ENCODE measurements at places on chromosomes 7 and 10.
A peak's percentile ranks its signal among the peaks of the same experiment; 100 is the strongest.

- no peak for DNase-seq
Observed at GRCh38 chr7:47327346-47327697, 254.6 kb downstream of the TNS3 start.

GRCh38 chr7:150321788-150322113 lies 1.4 kb upstream of the LRRC61 start:
- DNase-seq: no peak

DNA sequence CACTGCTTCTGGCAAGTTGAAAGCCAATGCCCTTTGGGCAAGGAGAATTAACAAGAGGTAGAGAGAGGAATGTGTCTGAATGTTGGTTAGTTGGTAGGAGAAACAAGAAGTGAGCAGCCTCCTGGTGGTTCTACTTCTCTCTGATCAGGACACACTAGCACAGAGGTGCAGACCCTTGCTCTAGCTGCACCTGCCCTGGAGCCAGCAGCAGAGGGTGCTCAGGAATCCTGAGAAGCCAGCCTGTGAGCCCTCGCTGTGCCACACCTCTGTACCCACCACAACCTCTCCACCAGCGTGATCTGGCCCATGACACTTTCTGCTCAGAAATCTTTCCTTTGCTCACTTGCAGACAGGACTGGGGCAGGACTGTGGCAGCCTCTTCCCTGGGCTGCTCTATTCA lies 364.7 kb downstream of the RPS24 start:
- DNase-seq: no peak

DNA sequence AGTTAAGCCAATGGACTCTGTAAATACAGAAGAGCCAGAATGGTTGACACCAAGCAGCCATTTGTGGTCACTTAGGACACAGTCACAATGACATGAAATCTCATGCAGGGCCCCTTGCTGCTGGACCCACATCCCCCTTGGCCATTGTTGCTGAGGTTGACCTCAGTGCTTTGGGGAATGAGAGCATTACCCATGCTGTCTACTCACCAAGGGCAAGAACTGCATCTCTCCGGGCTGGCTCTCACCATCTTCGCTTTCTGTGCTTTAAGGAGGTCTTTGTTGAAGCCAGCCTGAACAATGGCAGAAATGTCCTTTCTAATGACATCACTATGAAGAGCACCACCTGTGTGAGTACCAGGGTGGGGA lies 30.1 kb upstream of the ZNF488 start:
- DNase-seq: no peak

DNA sequence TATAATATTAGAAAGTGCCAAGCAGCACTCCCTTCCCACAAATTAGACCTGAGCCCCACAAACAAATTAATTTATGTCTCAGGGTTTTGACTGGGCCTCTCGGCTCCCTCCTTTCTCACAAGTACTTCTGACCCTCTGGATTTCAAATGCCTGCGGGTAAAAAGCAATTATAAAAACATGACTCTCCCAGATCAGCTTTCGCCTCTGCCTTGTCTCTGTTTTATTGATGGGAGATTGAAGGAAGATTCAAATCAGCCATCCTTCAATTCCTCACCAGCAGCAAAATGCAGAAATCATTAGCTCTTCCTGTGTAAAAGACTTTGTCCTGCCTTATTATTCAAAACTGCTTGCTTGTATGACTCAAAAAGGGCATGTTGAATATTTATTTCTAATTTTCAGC lies 453.7 kb upstream of the MKI67 start:
- DNase-seq: no peak

DNA sequence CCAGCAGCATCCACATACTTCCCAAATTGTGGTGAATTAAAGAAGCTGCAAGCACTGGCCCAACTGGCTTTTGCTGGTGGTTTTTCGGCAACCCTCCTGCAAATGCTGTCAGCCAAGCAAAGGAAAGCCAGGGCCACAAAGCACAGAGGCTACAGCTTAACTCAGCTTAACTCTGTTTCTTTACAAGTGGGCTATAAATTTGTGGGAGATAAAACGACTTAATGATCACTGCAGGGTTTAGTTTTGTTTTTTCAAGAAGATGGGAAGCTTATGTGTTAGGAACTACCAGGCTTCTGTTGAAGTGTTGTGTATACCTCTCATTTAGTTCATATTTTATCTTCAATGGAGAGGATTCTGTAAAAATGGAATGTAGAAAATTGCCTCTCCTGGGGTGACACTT lies 110.6 kb downstream of the TACC2 start:
- DNase-seq: no peak

DNA sequence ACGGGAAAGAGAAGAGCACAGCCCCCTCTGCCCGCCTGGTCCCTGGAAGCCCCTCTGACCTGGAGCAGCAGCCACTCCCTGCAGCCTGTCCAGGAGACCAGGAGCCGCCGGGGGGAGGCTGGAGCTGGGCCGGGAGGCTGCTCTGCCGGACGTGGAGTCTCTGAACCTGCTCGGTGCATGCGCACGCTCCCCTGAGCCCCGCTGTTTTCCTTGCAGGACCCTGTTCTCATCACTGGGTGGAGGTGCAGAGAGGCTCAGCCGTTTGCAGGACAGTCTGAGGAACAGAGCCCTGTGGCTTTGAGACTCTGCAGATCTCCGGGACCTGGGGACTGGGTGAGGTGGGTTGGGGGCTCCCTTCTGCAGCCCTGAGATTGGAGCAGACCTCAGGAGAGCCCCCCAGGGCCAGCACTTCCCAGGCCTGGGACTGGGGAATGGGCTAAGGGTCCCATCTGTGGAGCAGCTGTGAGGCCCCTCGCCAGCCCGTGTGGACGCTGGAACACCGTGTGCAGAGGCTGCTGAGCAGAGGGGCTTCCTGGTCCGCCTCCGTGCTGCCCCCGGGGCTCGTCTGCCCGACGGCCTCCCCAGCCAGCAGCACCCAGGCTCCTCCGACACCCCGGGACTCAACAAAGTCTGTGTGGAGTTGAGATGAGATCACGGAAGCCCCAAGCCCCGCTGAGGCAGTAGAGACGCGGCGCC lies 48.5 kb upstream of the ADGRA1 start:
- no peak for DNase-seq

GRCh38 chr7:133491846-133492652 lies 239.2 kb downstream of the EXOC4 start:
- DNase-seq: no peak

GRCh38 chr7:128770233-128770632 lies 5.4 kb downstream of the OPN1SW start:
- no peak for DNase-seq

DNA sequence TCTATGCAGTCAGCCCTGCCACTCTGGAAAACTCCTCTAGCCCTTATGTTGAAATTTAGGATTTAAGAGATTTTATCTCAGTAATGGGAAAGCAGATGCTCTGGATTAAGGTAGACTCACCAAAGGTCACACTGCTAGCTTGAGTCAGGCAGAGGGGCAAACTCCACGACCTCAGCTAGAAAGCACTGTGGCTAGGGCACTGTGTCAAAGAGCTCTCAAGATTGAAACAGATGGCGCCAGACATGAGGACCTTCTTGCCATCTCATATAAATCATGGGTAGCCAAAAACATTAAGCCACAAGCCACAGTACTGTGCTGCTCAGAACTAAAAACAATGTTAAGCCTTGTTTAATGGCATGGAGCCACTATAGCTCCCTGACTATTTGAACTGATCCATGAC lies 188.7 kb downstream of the DNAJC1 start:
- DNase-seq: no peak

GRCh38 chr7:73647725-73648592 lies 19.7 kb upstream of the VPS37D start:
- no peak for DNase-seq

DNA sequence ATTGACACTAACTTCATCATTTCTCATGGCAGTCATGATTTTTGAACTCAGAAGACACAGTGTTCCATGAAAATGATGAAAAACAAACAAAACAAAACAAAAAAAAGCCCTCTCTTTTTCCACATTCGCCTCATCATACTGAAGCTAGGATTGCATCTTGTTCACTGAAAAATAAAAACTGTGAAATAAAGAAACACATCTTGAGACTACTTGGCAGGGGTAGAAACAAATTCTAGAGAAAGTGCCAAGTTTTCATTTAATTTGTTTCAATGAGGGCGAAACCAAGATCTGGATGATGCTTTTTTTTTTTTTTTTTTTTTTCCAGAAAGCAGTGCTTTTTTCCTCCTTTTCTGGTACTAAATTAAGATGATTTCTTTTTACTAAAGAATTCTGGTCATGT lies 350.4 kb upstream of the ETV1 start:
- DNase-seq: no peak

DNA sequence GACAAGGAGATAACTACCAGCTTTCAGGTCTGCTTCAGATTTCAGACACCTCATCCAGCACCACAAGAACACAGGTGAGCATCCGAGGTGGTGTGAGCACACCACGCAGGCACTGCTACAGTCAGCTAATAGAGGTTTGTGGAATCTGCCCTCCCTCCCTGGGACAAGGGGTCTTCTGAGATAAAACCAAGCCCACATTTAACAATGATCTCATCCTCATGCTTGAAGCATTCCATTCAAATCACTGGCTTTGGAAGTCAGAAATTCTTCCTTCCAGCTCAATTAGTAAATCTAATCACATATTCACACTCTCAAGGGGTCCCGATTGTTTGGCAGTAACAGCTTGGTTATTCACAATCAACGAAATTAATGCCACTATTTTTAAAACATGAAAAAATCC lies 331.4 kb downstream of the ELMO1 start:
- DNase-seq: peak; percentile 41
